ENCODE measurements at places on chromosomes 7 and 10.

- DNase-seq, result no peak
Observed at GRCh38 chr7:100546926-100547800, 8.2 kb downstream of the AGFG2 start.

- DNase-seq, result no peak
Observed at GRCh38 chr7:50779427-50779826, 3.3 kb downstream of the GRB10 start.

GRCh38 chr7:36967387-36967786, 243.1 kb upstream of the AOAH start:
- DNase-seq, result no peak

DNA sequence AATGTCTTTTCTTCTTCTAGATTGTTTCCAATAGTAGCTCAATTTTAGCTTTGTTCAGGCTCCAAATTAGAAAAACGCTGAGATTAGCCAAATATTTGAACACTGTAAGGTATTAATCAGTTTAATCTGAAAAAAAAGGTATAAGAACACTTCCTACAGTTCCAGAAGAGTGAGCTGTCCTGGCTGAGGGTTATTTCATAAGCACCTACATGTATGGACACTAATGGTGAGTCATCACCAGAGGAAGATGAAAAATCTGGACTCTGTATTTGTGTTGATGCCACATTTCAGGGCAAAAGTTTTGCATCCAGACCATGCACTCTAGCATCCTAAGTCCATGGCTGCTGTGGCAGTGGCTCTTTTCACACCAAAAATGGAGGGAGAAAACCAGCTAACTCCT, 189.5 kb downstream of the ANKRD30A start:
- DNase-seq, result no peak

DNA sequence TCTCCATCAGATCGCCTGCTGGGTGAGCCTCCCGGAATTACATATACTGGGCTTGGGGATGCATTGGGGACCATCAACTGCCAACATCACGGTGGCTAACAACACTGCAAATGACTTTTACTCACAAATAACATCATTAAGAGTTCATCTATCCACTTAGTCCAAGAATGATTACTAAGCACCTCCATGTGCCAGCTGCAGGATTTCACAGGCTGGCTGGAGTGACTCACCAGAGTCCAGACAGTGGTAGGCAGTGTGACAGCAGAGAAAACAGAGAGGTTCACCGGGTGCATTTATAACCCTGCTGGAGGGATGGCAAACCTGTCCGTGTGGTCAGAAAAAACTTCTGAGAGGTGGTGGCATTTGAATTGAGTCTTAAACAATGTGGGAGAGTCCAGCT, 3.2 kb upstream of the IGFBP3 start:
- DNase-seq, result no peak

DNA sequence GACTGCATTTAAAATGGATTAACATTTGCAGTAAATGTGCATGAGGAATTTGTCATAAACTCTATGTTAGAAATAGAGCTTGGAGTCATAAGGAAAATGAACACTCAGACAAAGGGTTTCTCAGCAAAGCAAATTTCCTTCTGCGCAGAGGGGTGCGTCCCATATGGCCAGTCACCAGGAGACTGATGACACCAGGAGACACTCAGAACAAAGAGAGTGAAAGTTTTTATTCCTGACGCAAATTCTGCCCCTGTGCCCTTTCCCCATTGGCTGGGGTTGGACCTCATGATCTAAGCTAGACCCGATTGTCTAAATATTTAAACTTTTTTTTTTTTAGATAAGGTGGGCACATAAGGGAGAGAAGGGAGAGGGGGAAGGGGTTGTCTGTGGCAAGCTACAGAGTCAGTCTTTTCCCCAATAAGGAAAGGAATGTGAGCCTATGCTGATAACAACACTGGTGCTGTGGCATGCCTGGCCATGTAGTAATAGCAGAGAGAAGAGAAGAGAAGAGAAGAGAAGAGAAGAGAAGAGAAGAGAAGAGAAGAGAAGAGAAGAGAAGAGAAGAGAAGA, 202.0 kb downstream of the POM121L12 start:
- no peak for DNase-seq

DNA sequence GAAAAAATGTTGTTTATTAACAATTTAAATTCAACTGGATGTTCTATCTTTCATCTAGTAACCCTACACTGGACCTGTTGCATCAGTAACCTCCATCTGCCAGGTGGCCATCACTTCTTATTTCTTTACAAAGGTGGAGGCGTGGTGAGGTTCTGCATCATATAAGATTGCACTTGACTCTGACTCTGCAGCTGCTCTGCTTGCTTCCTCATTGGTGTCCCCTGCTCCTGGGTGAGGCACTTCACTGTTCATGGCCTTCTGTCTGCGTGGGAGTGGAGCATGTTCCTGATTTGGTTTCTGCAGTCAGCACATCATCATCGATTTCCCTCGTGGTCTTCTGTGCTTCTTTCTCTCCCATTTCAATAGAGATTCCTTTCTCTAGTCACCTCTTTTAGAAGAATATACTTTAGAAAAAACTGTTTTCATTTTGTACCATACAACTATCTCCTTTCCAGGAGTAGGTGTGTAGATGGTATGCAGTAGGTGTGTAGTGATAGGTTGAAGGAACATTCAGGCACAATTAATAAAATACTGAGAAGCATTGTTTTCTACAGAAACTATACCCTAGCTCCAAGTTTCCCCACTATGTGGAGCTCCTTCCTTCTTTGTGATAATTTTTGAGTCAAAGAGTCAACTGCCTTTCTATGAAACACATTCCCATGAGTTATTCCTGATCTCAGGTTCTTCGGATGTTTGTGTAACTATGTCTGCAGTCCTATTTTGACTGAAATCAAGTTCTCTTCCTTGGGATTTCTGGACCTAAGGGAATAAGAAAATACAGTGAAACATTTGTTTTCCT, 231.7 kb upstream of the CNTNAP2 start:
- DNase-seq, result no peak

DNA sequence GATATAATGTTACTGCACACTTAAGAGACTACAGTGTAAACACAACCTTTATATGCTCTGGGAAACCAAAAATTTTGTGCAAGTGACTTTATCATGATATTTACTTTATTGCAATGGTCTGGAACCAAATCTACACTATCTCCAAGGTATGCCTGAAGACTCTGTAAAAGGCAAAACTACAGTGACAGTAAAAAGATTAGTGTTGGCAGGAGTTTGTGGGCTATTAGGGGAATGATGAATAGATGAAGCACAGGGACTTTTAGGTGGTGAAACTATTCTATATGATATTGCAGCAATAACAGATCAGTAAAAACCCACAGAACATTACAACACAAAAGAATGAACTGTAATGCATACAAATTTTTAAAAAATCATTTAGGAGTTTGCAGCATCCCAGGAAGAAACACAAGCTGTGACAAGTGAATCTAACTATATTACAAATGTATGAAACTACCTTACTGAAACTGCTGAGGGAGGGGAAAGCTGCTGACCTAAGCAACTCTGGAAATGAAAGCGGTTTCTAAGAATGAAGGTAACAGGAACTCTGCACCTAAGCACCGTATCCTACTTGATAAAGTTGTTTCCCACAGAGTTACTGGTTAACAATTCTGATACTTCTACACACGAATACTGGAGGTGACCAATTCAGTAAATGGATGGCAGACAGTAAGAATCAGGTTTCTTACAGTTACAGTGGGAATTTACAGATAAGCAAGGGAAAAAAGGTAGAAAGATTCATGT, 82.6 kb downstream of the ATE1 start:
- no peak for DNase-seq

DNA sequence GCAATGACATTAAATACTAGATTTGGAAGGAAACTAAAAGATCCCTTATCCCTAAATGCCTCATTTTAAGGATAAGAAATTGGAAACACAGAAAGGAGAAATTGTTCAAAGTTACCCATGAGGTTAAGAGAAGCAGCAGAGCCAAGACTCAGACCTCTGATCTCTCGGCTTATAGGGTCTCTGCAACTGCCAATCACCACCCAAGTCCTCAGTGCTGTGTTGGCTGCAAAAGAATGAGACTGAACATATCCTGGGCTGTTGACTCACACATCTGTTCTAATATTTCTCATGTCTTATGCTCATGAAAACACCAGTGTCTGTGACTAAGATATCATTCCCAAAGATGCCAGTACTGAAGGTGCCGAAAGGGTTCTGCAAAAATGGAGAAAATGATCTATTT, 153.3 kb downstream of the XPNPEP1 start:
- no peak for DNase-seq

GRCh38 chr7:63038987-63039386, 959.7 kb upstream of the ZNF722 start:
- no peak for DNase-seq

GRCh38 chr10:104099941-104100340, 14.3 kb upstream of the COL17A1 start:
- no peak for DNase-seq

GRCh38 chr7:142618655-142619351, 130.5 kb upstream of the PRSS1 start:
- DNase-seq, result no peak

DNA sequence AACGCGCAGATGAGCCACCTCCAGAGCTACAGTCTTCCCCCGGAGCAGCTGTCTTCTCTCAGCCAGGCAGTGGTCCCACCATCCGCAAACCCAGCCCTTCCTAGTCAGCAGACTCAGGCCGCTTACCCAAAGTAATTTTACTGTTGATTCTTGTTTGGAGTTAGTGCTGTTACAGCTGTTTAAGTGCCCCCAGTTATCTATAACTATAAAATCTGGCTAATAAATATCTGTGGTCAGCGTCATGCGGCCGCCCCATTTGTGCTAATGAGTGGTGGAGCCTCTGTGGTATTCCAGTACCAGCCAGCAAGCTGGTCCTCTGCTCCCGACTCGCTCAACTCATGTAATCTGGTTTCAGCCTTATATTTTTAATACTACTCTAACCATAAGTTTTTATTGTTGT, 43.2 kb upstream of the TMEM236 start:
- no peak for DNase-seq

DNA sequence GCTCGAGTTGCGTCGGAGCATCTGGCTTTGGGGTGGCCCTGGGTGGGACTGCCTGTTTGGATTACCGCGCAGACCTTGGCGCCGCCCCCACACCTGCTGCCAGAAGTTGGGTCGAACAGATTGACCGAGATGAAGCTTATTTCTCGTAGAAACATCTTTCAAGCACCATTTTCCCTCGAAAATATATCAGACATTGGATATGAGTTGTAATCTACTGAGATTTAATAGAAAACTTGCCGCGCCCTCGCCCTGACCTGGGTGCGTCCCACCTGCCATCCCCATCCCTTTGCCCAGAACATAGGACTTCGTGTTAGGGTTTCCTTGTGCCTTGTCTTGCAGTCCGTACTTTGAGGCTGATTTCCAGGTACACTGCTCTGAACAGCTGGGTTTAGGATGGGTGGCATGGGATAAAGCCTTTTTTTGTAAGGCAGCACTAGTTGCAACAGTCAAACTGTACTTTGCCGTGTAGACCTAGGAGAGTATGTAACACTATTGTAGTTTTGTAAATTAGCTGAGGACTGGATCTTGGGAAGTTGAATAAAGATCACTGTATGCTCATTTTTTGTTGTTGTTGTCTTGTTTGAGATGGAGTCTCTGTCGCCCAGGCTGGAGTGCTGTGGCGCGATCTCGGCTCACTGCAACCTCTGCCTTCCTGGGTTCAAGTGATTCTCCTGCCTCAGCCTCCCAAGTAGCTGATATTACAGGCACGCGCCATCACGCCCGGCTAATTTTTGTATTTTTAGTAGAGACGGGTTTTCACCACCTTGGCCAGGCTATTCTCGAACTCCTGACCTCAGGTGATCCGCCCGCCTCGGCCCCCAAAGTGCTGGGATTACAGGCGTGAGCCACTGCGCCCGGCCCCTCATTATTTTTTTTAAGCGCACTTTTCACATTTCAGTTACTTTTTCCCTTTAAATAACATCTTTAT, 978 bp downstream of the OGDH start:
- no peak for DNase-seq

DNA sequence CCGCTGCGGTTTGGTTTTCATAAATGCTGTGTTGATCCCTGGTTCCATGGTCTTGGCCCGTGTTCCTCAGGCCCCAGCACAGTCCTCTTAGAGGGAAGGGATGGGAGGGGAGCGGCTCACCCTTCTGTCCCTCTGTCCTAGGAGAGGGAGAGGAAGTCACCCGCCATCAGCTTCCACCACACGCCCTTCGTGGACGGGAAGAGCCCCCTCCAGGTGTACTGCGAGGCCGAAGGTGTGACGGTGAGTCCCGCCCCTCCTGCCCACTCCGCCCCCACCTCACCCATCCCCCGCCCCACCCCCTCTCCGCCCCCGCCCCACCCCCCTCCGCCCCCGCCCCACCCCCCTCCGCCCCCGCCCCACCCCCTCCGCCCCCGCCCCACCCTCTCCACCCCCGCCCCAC, 37.5 kb upstream of the DPYSL4 start:
- no peak for DNase-seq

All from stimulated activated CD8-positive, alpha-beta memory T cell treated with anti-CD3 and anti-CD28 coated beads, Interleukin-7, amount 100 ng/mL, for 1 hour (primary cell).